T-helper 17 cell (primary cell): ENCODE measurements at places on chromosomes 5 and 9. TPM values are rescaled to one million over a fixed set of nuclear protein-coding genes. Genes with fewer than 3 reads are reported as not detected.

The ARL14EPL gene
- not detected for total RNA-seq

The TRIM41 gene
- 23.4 TPM for total RNA-seq

The PDE6A gene
- total RNA-seq, result not detected

The PNPLA7 gene
- total RNA-seq, result 7.5 TPM

The SHOC1 gene
- not detected for total RNA-seq

DNA sequence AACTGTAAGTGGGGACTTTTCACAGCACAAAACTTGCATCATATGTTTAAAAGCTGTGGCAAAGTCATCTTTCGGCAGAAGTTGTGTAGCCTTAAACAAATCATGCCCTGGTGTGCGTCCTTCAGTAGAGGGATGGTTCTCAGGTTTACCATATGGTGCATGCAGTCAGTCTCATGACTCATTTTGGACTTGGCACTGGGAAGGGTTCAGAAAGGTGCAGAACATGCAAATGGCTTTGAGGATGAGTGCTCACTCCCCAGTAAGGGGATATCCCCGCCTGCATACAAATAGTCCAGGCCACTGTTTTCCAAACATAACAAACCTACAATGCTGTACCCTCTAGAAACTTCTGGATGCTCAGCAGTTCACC, 260.3 kb downstream of the NDUFS4 start:
- H3K36me3 ChIP-seq, result no peaks in the 10 kb centered on the region
- no peaks in the 10 kb centered on the region for H3K4me1 ChIP-seq

DNA sequence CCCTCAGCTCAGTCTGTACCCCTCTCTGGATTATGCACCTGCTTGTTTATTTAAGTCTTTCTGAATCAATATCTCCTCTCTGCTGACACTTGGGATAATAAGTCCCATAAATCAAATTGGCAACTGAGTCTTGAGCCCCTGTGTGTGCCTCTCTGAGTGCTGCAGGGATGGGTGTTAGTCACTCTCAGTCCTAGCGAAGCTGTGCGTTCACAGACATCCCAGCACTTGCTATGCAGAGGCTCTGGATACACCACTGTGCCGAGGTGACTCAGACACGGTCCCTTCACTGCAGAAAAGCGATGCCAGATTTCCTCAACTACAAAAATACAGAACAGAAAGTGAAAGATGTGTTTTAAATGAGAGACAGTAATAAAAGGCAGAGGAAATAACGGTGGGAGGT, 4.1 kb upstream of the KCNMB1 start:
- no peak for DNase-seq
- no peaks in the 10 kb centered on the region for H3K36me3 ChIP-seq
- H3K27ac ChIP-seq, result peak overlapping the region; percentile 89
- H3K4me1 ChIP-seq, result peaks cover 19% of the 10 kb centered on the region

GRCh38 chr5:123512611-123513461, 859 bp downstream of the CSNK1G3 start:
- peaks cover 3% of the 10 kb centered on the region for H3K36me3 ChIP-seq
- no peaks in the 10 kb centered on the region for H3K27me3 ChIP-seq
- H3K4me3 ChIP-seq, result peak overlapping the region; percentile 96
- peaks cover 34% of the 10 kb centered on the region for H3K4me1 ChIP-seq
- peak; percentile 7 for DNase-seq
- H3K27ac ChIP-seq, result peak overlapping the region; percentile 95

DNA sequence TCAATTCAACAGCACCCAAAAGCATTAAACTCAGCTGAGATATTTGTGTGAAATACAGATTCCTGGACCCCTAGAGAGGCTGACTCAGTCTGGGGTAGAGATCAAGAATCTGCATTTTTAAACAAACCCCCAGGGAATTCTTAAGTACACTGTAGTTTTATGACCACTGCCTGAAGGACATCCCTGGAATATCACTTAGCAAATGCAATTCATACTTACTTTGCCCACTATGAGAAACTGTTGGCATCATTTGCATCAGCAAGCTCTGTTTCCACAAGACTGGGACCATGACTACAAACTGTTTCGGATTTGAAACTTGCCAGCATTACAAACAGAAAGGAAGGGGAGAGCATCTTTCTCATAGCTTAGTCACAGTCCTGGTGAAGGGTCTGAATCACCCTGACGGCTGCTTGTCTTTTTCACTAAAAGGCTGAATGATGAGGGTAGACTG, 63.7 kb downstream of the MLLT3 start:
- peaks cover 56% of the 10 kb centered on the region for H3K4me1 ChIP-seq
- no peaks in the 10 kb centered on the region for H3K27me3 ChIP-seq
- no peaks in the 10 kb centered on the region for H3K36me3 ChIP-seq
- no peak overlapping the region for H3K27ac ChIP-seq
- no peak for DNase-seq

GRCh38 chr9:114153761-114154599, 1.4 kb upstream of the COL27A1 start:
- H3K36me3 ChIP-seq, result peaks cover 16% of the 10 kb centered on the region
- peak overlapping the region; percentile 91 for H3K4me3 ChIP-seq
- peaks cover 56% of the 10 kb centered on the region for H3K27me3 ChIP-seq

DNA sequence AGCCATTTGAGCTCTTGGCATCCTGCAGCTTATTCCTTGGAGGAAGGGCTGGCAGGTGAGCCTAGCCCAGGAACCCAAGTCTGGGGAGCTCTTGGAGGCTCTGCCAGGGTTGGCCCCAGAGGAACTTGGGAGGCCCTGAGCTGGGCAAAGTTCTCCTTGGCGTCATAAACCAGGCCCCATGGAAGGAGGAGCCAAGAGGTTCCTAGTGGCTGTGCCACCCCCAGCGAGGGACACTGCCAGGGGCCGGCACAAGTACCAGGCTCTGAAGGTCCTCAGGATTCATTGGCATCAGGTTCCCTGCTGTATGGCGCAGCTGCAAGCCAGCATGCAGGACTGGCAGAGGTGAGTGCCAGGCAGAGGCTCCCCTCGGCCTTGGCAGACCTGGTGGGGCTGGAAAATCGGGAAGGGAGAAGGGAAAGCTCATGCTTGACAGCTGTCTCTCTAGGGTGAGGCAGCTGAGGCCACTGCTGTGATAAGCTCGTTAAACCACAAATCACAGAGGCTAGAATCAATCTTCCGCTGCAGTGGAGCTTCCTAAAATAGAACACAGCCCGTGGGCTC, 54.6 kb upstream of the SYNPO start:
- DNase-seq, result no peak
- H3K27me3 ChIP-seq, result peaks cover 20% of the 10 kb centered on the region
- H3K27ac ChIP-seq, result no peak overlapping the region
- peaks cover 2% of the 10 kb centered on the region for H3K36me3 ChIP-seq

- no peaks in the 10 kb centered on the region for H3K36me3 ChIP-seq
- H3K4me1 ChIP-seq, result peaks cover 14% of the 10 kb centered on the region
- H3K27me3 ChIP-seq, result peaks cover 48% of the 10 kb centered on the region
- no peak overlapping the region for H3K27ac ChIP-seq
These were observed 93.6 kb upstream of the PITX1 start for GRCh38 chr5:135127439-135128240.
